ENCODE measurements at places on chromosomes 11 and 22.
A peak's percentile ranks its signal among the peaks of the same experiment; 100 is the strongest.

DNA sequence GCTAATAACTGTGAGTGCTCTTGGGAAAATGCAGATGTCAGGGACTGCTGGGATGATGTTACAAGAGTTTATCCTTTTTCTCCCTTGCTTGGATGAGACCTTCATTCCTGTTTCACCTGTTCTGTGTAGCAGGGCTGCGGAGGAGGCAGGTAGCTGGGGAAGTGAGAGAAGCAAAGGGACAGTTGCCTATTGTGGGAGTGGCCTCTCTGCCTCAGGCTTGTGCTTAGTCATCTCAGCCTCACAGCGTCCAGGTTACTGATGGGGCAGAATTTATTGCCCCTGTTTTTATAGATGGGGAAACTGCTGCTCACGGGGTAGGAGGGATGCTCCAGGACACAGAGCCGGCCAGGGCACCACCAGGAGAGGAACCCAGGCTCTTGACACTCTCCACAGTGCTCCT lies 1.7 kb downstream of the STX3 start:
- DNase-seq, result no peak

- no peak for DNase-seq
Measured at GRCh38 chr22:19178065-19178656, 375 bp downstream of the SLC25A1 start.

GRCh38 chr11:80846442-80846841 lies 1405.6 kb upstream of the TENM4 start:
- DNase-seq, result no peak

- DNase-seq, result no peak
Measured at GRCh38 chr22:41535244-41535643, 9.0 kb downstream of the POLR3H start.

DNA sequence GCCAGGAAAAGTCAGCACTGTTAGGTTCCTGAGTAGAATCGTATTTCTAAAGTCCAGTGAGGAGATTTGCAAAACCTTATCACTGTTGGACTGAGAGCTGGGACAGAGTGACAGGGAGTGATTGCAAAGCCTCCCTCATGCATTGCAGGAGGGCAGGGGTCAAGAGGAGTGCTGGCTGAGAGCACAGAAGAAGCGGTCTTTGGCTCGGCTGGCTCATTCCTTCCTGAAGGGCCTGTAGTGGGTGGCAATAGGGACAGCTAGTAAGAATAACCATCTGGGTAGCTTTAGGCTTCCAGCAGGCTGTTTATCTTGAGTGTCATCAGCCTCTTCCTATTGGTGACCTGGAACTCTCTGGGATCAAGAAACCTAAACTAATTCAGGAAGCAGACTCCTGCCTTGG lies 53.4 kb downstream of the CD44 start:
- DNase-seq, result no peak

- no peak for DNase-seq
Measured at GRCh38 chr11:126751242-126751641, 249.3 kb downstream of the KIRREL3 start.

GRCh38 chr11:69280994-69281393 lies 13.0 kb upstream of the MYEOV start:
- DNase-seq, result no peak

- DNase-seq, result no peak
Measured at GRCh38 chr11:33390944-33391892, 134.0 kb downstream of the HIPK3 start.

- no peak for DNase-seq
Measured at GRCh38 chr11:94975599-94975998, 2.1 kb downstream of the KDM4D start.

DNA sequence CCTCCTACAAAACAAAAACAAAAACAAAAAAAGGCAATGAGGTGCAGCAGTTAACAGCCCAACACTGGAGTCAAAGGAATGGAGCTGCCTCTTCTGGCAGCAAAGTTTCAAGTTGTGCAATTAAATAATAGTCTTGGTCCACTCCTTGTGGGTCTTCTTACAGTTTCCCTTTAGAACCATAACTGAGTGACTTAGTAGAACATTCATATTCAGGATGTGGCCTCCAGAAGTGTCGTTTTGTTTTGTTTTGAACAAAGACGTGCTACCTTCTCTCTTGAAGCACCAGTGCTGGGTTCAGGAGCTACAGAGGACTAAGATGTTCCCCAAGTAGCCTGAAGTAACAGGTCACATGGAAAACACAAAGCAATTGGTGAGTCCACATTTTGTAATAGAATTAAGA lies 2.0 kb upstream of the JAML start:
- DNase-seq, result no peak

DNA sequence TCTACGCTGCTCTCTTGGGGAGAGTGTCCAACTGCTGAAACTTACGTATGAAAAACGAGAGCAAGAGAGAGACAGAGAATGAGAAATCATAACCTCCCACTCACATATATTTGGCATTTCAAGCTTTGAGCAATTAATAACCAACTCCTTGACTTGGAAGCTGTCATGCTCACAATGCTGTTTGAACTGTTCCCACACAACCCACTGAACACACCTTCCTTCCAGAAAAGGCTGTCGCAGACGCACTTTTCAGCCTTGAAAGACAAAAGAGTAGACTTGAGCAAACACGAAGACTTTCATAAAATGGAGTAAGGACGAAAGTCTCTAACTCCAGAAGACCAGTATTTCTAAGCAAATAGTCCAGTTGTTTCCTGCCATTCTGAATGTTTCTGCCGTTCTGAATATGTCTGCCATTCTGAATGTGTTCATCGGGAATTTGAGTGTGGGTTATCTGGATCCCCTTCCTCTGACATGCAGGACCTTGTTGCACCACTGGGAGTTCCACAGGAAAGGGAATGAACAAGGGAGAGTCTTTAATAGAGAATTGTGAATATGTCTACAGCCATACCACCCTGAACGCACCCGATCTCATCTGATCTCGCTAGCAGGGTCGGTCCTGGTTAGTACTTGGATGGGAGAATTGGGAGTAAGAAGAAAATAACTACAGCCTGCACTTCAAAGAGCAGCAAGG lies 86.2 kb upstream of the BARX2 start:
- DNase-seq, result no peak

DNA sequence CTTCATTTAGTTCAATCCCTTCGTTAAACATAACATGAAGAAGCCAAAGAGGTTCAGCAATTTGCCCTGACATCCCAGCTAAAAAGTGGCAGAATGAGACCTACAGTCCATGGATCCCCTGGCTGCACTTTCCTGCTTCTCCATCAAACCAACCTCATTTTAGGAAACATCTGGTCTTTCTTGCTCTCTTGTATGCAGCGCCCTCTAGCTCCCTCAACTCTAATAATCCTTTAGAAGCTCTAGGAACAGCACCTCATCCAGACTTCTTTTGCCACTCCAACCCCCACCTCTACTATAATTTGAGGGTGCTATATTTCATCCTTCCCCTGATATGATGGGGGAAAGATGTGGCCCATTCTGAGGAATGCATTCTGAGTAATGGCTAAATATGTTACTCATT lies 7.4 kb downstream of the CNTF start:
- DNase-seq, result peak; percentile 1

DNA sequence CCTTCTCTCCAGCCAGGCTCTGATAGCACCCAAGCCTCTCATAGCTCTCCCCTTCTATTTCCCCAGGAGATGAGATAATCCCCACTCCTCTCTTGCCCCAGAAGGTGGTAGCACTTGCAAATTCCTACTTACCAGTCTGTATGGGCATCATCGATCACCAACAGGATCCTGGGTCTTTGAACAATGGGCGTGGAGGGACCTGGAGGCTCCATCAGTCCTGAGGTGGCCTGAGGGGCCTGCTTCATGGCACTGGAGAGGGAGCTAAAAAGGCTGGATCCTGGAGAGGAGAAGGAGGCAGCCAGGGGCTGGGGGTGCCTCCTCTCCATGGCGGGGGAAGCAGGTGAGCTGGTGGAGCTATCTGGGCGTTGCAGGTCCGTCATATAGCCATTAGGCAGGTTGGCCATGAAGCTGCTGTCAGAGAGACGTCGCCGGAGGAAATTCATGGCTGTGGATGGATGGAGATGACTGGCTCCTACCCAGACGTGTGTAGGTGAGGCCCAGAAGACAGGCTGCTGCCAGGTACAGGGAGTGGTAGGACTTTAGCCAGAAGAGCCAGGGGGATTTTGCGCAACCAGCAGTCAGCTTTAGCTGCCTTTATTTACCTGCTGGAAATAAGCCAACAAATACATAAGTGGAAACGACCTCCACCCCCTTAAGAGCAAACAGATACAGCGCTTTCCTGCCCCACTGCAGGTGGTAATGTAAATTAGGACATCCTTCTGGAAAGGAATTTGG lies 51.8 kb downstream of the SYN3 start:
- peak; percentile 63 for DNase-seq

- DNase-seq, result no peak
Measured at GRCh38 chr11:10484461-10485180, 29.6 kb downstream of the AMPD3 start.

DNA sequence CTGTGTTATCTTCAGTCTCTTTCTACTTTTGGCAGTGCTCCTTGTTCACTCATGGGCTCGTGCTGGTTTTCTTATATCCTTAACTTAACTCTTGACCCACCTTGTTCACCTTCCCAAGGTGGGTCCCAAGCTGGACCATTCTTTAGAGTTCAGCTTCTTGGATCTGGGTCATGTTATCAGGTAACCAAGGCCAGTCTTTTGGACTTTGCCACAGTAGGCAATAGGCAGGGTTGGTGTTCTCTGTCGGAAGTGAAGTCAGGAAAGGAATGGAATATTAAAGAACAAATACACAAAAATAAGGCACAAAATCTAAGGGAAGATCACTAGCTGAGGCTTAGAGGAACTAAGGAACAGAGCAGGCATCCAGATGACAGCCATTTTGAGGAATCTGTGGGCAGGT lies 202.7 kb downstream of the ARHGAP42 start:
- DNase-seq, result no peak

DNA sequence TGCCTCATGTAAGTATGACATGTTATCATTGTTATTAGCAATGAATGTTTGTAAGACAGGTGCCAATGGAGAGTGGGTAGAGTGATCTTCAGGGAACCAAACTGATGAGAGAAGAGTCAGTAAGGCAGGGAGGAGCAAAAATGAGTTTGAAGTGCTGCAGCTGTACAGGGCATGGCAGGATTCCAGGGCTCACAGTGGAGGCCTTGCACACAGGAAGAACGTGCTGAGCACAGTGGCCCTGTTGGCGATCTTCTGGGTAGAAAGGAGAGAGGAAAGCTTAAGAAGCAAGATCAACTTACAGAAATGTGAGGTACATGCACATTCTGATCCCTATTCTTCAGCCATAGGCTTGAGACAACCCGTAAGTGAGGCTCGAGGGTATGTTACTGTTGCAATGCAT lies 219.3 kb upstream of the TMEM45B start:
- DNase-seq, result no peak

DNA sequence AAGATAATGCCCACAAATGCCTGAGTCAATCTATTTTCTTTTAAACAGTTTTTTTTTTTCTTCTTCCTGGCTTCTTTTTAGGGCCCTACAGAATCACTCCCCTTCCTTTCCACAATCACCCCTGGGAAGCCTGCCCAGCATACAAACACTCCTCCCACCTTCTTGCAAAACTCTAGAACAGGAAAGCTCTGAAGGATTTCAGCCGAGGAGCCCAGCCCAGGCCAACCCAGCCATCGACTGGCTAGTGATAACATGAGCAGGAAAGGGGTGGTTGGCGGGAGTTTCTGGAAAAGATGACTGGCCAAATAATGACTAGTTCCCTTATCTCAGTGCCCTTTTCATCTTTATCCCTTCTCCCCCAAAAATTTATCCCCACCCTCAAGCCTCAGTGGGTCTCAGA lies 68.2 kb downstream of the USP35 start:
- no peak for DNase-seq

DNA sequence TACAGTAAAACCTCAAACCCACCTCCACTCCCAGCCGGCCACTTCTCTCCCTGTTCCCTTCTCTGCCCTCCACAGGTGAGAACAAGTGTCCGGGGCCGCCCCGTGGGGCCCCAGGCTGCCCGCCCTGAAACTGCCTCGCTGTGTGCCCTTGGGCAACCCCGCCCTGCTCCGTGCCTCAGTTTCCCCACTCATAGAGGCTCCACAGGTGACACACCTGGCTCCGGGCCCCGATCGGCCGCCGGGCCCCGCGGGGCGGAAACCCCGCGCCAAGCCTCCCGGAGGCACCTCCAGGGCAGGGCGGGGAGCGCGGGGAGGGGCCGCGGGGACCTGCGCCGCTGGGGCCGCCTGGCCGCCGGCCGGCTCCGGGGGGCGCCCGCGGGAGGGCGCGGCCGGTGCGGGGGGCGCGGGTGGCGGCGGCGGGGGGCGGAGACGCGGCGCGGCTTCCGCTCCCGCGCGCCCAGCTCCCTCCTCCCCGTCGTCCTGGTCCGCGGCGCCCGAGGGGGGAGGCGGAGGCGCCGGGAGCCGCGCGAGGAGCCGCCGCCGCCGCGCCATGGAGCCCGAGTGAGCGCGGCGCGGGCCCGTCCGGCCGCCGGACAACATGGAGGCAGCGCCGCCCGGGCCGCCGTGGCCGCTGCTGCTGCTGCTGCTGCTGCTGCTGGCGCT lies at the start of gene LRP5:
Gene LRP5 (plus strand): TSS at position 475 of the 663 bp plus-strand sequence. CDS start 124 bp downstream, at position 599.
- no peak for DNase-seq

DNA sequence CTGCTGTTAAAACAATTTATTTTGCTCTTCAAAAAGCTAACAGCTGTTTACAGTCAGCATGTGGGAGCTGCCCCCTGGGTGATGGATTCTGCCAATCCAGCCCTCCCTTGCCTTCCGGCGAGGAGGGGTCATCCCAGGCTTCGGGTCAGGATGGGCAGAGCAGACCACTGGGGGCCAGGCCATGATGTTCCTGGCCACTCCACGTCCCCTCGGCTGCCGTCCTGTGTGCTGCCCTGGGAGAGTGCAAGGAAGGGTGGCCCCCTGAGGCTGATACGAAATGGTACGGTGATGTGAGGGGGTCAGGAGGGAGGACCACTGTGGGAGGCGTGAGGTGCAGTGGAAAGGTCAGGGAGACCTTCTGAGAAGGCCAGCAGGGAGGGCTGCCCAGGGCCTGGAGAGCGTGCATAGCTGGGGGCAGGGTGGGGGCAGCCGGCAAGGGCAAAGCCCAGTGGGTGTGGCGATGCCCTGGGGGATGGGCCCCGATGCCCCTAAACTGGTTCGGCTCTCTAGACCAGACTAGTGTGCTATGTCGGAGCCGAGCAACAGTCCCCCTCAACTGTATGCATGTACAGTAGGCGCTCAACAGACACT lies 41.3 kb downstream of the RTN4R start:
- DNase-seq, result no peak

GRCh38 chr11:132171031-132171430 lies 800.6 kb downstream of the NTM start:
- no peak for DNase-seq

- peak; percentile 87 for DNase-seq
Measured at GRCh38 chr11:2930704-2931419, 1.6 kb upstream of the PHLDA2 start.

- DNase-seq, result no peak
Measured at GRCh38 chr22:45948081-45948648, 28.8 kb downstream of the WNT7B start.

GRCh38 chr11:62556875-62557631 lies 10.4 kb upstream of the AHNAK start:
- no peak for DNase-seq

- DNase-seq, result no peak
Measured at GRCh38 chr11:2472428-2473186, 27.8 kb downstream of the KCNQ1 start.

DNA sequence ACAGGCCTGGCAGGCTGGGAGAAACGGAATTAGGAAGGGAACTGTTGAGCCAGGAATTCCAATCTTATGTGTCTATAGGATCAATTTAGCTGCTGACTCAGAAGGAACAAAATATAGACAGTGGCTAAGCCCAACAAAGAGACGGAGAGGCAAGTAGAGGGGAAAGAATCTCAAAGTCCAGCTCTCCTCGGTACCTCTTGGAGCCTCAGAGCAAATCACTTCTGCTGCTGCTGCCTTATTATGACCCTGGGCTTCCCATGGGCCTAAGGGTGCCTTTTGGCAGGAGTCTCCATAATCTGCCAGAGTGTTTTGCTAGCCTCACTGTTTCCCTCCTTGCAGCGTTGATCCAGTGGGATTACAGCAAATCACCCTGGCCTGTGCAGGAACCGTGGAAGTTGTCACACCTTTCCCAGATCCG lies 31.7 kb downstream of the PAX6 start:
- no peak for DNase-seq

All from NCI-H2029 (cell line).